Stimulated activated CD4-positive, alpha-beta T cell treated with anti-CD3 and anti-CD28 coated beads, Interleukin-2, amount 100 ng/mL, for 24 hours (primary cell): ENCODE measurements at places on chromosomes 4 and X.

- no peak for DNase-seq
These were observed 3.6 kb upstream of the NXT2 start for GRCh38 chrX:109533005-109533404.

GRCh38 chr4:70059149-70059548 is 8.9 kb downstream of the HTN1 start:
- DNase-seq, result no peak

DNA sequence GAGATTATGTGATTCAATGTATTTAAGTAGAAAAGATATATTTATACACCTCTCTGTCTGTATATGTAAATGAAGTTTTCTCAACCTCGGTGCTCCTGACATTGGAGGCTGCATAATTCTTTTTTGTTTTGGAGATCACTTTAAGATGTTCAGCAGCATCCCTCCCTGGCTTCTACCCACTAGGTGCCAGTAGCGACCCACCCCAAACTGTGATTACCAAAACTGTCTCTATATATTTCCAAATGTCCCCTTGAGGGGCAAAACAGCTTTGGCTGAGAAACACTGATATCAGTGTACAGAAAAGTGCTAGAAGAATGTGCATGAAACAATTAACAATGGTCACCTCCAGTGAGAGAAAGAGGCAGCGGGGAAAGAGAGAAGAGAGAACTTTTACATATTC is 51.2 kb downstream of the DCX start:
- DNase-seq, result no peak

DNA sequence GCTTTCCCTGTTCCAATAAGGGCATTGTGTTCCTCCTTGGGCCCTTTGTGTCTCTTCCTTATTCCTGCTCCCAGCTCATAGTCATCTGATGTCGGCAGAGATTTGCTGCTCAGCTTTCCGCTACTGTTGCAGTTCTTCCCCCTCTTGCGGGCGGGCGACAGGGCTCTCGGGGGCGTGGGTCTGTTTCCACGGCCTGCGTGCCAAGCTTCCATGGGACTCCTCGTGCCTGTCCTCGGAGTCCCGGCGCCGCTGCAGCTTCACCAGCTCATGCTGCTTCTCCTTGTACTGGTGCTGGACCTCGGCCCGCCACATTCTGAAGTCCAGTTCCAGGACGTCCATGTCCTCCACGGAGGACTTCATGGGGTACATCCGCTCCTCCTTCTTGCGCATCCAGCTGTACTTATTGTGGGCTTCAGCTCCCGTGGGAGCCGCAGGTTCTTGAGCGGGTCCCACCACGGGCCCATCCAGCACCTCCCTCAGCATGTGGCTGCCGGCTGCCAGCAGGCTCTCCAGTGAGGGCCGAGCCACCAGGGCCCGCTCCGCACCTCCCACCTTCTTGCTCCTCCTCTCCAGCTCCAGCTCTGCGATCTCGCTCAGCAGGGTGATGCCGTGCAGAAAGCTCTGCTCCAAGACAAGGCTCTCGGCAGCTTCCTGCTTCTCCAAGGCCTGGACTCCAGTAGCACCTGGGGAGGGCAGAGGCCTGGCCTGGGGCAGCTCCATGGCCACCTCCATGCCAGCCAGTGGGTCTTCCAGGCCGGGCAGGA is 74.1 kb upstream of the UCP1 start:
- DNase-seq, result no peak

DNA sequence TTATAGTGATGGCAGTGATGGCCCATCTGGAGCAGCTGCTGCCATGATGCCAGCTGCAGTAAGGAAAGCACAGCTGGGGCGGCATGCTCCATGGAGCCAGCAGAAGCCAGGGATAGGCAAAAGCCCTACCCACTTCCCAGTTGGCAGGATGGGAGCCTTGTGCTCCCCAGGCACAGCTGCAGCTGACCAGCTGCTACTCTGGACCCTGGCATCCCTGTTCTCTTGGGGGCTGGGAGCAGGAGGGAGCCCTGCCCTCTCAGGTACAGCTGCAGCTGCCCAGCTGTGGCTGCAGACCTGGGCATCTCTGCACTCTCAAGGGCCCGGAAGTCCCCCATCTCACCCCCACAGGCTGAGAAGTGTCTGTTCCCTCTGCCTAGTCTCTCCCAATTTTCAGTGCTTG is 531.9 kb downstream of the PCDH18 start:
- DNase-seq, result no peak

GRCh38 chr4:122541996-122542395 is 78.9 kb downstream of the IL21 start:
- no peak for DNase-seq

- DNase-seq, result no peak
These were observed 19.2 kb downstream of the GPC3 start for GRCh38 chrX:133966199-133966598.

GRCh38 chr4:109752525-109752924 is 22.7 kb upstream of the PLA2G12A start:
- DNase-seq, result no peak

DNA sequence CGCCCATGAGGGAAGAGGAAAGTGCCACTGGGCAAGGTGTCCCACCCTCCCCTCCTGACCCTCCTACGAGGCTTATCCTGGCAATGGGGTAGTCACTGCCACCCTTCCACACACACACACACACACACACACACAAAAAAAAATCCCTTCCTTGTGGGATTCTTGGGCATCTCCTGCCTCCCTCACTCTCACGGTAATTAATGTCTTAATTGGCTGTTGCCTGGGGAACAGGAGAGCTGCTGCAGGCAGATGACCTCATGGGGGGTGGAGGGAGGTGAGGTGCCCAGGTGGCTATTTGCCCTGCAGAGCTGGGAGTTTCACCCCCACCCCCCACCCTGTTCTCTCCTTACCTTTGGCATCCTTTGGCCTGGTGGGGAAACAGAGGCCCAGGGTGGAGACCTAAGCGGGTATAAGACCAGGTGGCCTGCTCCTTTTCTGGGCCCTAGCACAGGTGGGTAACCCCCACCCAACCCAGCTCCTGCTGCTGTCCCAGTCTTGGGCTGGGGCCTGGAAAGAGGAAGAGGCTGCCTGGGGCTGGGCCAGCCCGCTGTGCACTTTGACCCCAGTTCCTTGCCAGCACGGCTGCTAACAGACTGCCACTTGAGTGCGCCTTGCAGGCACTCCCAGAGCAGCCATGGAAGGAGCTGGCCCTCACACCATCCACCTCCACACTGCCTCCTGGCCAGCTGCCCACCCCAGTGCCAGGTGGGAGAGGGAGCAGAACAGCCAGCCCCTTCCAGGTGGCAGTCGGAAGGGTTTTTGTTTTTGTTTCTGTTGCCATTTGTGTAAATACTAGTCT is 12.6 kb downstream of the EFNB1 start:
- DNase-seq, result no peak

DNA sequence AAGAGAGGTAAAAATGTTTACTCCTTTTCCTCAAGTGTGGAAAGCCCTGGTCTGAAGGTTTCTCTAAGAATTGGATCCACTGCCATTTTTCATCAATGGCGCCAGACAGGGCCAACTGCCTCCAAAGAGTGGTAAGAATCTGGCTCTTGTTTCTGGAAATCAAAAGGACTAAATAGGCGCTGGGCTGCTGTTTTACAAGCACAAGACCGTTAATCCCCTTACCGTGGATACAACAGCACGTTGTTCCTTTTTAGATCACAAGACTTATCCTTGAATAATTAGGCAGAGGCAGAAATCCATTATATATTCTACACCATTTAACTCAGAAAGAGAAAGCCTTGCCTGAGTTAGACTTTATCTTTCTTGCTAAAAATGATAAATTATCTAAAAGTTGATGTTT is 10.6 kb downstream of the CLTRN start:
- DNase-seq, result no peak

- DNase-seq, result no peak
These were observed 16.7 kb upstream of the LHFPL1 start for GRCh38 chrX:112696481-112696880.

GRCh38 chrX:153924149-153924861 is 1.8 kb downstream of the ARHGAP4 start:
- no peak for DNase-seq

DNA sequence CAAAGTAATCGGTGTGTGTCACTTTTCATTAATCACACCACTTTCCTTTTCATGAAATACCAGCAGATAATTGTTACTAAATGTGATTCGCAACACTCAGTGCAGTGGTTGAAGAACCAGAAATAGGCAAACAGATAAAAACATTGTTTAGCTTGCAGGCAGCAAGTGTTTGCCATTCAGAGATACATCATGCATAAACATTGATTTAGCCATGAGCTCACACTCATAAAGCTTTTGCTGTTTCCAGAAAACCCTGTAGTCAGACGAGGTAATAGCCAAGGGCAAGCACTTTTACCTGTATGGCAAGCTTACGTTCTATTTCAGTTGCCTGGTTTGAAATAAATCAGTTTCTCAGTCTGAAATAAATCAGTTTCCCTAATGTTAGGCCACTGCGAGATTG is 542.0 kb upstream of the TENM3 start:
- no peak for DNase-seq

DNA sequence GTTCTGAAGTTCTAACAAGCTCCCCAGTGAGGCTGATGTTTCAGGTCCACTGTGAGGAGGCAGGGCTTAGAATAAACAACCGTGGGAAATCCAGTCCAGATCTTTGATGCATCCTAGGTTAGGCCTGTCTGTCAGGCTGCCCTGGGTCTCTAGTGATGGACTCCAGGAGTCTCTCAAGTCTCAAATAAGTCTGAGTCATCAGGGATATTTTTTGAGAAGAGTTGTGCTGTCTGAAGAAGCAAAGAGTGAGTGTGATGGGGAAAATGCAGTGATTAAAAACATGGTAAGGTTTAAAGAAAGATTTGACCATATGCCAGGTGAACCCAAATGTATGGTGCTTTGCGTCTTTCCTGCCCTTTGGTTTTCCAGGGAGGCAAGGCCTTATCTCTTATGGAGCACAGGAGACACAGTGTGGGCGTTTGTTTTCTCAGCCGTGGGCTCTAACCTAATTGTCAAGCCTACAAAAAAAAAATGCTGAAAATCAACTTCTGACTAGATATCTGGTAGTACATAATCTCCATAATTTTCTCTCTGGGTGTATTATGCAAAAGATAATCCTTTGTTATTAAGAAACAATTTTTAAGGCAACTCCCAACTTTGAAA is 100.7 kb downstream of the PTTG2 start:
- DNase-seq, result no peak

DNA sequence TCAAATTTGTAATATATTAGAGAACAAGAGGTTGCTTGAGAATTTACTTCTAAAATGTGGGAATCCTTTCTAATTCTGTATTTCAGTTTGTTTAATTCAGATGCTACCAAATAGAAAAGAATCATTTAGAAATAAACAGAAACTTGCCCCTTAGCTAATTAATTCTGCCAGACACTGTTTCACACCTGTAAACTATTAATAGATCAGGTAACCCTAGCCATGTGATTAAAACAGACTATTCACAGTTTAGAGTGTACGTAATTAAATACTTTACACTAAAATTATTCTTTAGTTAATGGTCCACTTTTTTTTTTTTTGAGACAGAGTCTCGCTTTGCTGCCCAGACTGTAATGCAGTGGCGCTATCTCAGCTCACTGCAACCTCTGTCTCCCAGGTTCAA is 124.0 kb downstream of the PTPN13 start:
- no peak for DNase-seq

GRCh38 chr4:104394406-104395167 is 100.1 kb downstream of the CXXC4 start:
- DNase-seq, result no peak

- no peak for DNase-seq
These were observed 12.5 kb downstream of the CCNG2 start for GRCh38 chr4:77169481-77169880.

GRCh38 chr4:17511950-17512795 is at the start of gene QDPR:
QDPR (minus strand) TSS chr4:17512090; CDS start chr4:17512054, 36 bp downstream.
- DNase-seq, result peak; percentile 80

- no peak for DNase-seq
These were observed 4.1 kb upstream of the CSF2RA start for GRCh38 chrX:1264556-1264955.

DNA sequence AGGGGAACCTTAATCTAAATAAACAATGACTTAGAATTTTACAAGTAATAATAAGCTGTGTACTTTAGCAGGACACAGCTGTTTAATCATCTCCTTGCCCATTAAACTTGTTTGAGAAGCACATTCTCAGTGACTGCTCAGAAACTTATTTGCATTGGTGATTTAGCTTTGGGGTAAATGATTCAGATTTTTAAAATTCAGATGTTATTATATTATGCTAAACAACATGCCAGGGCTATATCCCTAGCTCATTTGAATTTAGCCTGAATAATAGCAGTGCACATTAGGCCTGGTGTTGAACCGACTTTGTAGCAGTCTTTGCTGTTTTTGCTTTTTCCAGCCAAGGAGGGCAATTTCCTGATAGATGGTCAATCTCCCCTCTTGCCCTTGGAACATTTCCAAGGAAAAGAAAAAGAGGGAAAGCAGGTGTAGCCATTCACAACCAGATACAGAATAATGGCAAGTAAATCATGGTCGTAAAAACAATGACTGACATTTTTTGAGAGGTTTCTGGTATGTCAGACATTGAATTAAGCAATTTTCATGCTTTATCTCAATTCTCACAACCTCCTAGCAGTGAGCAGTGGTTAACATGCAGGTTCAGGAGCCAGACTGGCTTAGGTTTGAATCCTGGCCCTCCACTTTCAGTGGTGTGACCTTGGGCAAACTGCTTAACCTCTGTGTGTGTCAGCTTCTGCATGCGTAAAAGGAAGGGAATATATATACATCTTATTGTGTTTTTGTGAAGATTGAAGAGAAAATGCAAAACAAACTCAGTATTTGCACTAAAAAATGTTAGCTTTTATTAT is 16.8 kb downstream of the ARHGEF38 start:
- no peak for DNase-seq

- DNase-seq, result no peak
These were observed 426 bp upstream of the C4orf51 start for GRCh38 chr4:145679520-145679919.

- DNase-seq, result no peak
These were observed 64.3 kb upstream of the NR0B1 start for GRCh38 chrX:30373479-30373878.

GRCh38 chrX:1554469-1555210 is 17.7 kb upstream of the P2RY8 start:
- peak; percentile 36 for DNase-seq

DNA sequence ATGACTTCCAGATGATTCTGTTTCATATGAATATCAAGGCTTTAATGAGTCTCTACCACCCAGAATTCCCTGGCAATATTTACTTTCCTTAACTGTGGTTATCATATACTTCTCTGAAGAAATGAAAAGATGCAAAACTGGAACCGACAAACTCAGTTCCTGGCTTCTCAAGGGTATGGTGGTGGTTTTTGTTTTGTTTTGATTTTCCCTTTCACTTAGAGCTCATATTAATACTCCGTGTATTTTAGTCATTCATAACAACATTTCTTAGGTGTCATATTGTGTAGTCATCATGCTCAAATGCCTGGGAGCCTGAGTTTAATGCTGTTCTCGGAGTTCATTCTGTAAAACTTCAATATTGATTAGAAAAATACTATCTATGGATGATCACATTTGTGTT is 665 bp downstream of the TRPC5OS start:
- DNase-seq, result no peak

DNA sequence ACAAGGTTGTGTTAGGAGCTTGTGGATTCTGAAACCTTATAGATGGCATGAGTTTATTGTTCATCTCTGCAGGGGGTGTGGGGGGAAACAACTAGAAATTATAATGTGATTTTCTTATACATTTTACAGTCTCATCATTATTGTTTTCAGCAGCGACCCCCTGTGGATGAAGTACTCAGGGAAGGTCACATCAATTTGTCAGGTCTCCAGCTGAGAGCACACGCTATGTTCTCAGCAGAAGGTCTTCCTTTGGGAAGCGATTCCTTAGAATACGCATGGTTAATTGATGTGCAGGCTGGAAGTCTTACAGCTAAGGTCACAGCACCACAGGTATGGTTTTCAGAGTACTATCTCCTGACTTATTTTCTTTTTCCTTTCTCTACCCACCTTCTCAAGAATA is 72.2 kb downstream of the BLTP1 start:
- no peak for DNase-seq

GRCh38 chr4:111635646-111636045 is 509.6 kb upstream of the FAM241A start:
- no peak for DNase-seq
